Left forelimb (tissue), 1 donor: ENCODE measurements at places on chromosomes 3 and 15.

GRCh38 chr15:60584355-60584998 is 105.5 kb upstream of the ICE2 start:
- DNase-seq: no peak

- no peak for DNase-seq
Observed at GRCh38 chr3:102492300-102492699, 57.5 kb downstream of the ZPLD1 start.

DNA sequence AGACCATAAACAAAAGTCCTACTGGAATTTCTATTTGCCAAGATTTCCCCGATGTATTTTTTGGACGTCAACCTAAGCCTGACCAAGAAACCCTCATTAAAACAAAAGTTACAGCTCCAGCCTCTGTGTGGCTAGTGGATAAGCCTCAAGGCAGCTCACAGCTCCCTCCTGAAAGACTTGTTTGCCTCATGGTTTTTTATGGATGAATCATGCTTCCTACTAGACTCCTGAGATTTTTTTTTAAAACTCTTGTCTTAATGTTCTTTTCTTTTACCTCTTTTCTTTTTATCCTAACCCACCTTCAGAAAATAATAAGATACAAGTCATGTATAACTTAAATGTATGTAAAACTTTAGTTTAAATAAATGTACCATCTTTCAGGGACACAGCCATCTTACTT is 52.4 kb downstream of the SUCNR1 start:
- DNase-seq: no peak

DNA sequence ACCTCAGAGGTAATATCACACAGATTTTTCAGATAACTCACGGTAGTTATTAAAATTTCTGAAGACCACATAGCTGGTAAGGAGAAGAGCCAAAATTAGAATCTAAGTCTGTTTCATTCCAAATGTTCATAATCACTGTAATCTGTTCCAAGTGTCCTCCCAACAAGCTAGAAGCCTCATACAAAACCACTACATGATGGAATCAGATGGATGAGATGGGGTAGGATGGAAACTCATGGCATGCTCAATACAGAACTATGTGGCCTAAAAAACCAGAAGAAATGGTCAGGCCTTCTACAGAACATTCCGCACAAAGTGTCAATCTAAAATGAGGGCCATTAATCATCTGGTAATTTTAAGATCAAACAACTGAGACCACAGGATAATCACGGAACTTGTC is 91.8 kb downstream of the THBS1 start:
- DNase-seq: no peak

GRCh38 chr3:35088943-35089342 is 550.4 kb upstream of the ARPP21 start:
- no peak for DNase-seq

- no peak for DNase-seq
Observed at GRCh38 chr3:144865948-144866347, 894.3 kb downstream of the DIPK2A start.

GRCh38 chr3:165852711-165853110 is 15.5 kb upstream of the BCHE start:
- no peak for DNase-seq

- no peak for DNase-seq
Observed at GRCh38 chr3:23624305-23624704, 181.4 kb upstream of the UBE2E1 start.

DNA sequence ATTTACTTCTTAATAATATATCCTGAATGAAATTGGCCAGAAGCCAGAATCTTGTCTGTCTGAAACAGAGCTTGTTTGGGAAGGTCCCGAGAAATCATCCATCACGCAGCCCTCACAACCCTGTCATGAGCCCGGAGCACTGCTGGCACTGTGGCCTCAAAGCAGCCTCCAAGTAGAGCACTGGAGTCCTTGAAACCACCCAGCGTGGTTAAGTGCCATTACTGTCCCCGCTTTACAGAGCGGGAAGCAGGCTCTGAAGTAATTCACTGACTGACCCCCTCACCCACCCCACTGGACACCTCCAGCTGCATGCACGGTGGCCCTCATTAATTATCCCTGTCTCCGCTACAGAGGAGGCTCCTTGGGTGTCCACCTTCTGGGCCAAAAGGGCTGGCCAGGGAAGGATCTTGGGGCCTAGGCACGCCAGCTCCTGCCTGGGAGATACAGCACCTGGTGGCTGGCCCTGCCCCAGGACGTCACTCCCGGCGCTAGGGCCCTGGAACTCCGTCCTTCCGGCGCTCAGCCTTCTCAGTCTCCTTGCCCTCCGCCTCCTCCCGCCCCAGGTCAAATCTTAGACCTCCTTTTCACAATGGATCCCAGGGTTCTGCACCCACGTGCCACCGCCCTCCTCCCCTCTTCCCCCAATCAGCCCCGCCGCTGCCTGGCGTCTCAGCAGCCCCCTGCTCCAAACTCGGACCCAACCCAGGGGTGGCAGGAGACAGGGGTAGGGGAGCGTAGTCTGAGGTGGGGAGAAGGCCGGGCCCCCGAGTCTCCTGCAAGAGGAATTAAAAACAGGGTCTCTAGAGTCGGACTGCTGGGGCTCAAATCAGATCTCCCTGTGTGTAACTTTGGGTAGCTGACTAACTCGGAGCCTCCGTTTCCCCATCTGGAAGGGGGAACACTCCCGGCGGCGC is 1.1 kb downstream of the TKT start:
- DNase-seq: no peak

DNA sequence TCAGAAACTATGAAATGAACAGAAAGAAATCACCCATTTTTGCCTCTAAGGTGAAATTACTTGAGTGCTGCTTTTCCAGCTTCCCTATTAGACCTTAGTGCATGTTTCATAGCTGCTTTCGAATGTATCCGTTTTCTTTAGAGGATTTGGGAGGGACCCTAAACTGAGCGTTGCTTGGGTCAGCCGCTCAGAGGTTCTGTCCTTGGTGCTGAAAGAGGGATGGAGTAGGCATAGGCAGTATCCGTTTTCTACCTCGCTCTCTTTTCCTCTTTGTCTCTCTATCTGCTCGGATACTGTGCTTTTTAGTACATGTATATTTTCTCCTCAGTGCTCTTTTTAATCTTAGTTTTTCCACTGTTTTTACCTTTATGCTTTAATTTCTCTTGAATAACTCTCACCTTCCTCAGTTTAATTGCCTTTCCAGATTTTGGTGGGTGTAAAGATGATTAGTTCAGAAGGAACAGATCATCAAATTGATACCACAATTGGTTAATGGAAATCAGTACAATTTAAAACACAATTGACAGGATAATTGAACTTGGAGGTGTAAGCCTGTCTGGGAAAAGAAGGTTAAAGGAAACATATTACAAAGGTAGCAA is at the start of gene DRD3:
TSS of gene DRD3 (minus strand) at position 283 of the 599 bp plus-strand sequence. CDS start 7,060 bp downstream, outside the sequence.
- no peak for DNase-seq

GRCh38 chr15:99578809-99579208 is 13.0 kb downstream of the MEF2A start:
- no peak for DNase-seq

DNA sequence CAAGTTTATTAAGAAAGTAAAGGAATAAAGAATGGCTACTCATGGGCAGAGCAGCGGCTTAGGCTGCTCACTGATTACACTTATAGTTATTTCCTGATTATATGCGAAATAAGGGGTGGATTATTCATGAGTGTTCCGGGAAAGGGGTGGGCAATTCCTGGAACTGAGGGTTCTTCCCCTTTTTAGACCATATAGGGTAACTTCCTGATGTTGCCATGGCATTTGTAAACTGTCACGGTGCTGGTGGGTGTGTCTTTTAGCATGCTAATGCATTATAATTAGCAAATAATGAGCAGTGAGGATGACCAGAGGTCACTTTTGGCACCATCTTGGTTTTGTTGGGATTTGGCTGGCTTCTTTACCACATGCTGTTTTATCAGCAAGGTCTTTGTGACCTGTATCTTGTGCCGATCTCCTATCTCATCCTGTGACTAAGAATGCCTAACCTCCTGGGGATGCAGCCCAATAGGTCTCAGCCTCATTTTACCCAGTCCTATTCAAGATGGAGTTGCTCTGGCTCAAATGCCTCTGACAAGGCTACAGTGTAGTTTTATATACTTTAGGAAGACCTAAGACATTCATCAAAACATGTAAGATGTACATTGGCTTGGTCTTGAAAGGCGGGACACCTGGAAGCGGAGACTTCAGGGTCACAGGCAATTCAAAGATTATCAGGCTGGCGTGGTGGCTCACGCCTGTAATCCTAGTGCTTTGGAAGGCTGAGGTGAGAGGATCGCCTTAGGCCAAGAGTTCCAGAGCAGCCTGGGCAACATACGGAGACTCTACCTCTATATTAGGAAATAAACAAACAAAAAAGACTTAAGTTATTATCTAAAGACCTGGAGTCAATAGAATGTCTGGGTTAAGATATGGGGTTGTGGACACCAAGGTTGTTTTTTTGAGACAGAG is 3.2 kb upstream of the BLOC1S6 start:
- no peak for DNase-seq

DNA sequence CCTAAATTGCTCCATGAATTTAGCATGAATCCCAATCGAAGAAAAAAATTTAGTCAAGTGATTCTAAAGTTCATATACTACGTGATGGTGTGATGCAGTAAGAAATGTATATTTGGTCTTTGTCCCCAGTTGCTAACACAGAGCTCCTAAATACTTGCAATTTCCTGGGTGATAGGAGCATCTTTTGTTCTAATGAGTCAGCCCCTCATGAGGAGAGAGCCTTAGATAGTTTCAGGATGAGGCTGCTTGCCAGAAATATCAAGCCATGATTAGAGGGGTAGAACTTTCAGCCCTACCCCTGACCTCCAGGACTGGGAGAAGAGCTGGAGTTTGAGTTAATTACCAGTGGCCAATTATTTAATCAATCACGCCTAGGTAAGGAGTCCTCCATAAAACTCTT is 170.2 kb downstream of the PDE8A start:
- DNase-seq: no peak
